ENCODE measurements at places on chromosomes 13 and 19. TPM values are rescaled to one million over a fixed set of nuclear protein-coding genes. Genes with fewer than 3 reads are reported as not detected.

GRCh38 chr13:81406639-81407292 is 1065.8 kb upstream of the SPRY2 start:
- DNase-seq = no peak

DNA sequence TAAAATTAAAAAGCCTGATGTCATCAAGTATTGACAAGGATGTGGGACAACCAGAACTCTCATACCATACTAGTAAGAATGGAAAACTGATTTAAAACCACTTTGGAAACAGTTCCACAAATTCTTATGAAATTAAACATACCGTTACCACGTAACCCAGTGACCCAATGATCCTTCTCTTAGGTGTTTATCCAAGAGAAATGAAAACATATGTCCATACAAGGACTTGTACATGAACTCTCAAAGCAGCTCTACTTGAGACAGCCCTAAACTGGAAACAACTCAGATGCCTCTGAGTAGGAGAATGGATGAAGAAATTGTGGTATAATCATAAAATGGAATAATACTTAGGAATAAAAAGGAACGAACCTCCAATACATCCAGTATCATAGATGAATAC is 27.6 kb downstream of the SLC6A16 start:
- DNase-seq = no peak

GRCh38 chr13:90281709-90282108 is 1065.8 kb upstream of the MIR17HG start:
- no peak for DNase-seq

DNA sequence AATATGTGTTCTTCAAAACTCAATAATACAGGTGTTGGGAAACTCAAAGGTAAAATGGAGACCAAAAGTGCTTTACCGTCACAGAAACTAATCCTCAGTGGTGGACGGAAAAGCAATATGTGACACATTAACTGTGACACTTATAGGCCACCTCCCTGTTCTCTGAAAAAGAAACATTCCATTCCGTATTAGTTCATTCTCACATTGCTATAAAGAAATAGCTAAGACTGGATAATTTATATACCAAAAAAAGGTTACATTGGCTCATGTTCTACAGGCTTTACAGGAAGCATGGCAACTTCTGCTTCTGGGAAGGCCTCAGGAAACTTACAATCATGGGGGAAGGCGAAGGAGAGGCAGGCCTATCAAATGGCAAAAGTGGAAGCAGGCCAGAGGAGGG is 435.3 kb upstream of the HTR2A start:
- DNase-seq = no peak

GRCh38 chr13:37488726-37489125 is 109.8 kb downstream of the POSTN start:
- DNase-seq = no peak

- no peak for DNase-seq
These were observed 642 bp downstream of the ZNF571 start for GRCh38 chr19:37593996-37594303.

- no peak for DNase-seq
These were observed 7.4 kb upstream of the TBXA2R start for GRCh38 chr19:3613818-3614661.

DNA sequence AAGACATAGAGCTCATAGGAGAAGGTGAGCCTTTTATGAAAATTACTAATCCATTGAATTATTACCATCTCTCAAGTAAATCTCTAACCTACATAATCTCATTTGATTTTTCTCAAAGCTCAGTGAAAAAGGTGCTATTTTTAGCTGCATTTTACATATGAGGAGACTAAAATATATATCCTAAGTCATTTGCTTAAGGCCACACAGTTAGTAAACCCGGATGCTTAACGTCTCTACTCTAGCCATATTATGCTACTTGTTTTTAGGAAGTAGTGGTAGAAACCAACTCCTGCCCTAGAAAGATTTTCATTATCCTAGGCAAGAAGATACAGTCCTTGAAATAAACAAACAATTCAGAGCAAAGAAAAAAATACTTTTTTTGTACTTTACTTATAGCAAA is 108.9 kb downstream of the RBM26 start:
- no peak for DNase-seq

DNA sequence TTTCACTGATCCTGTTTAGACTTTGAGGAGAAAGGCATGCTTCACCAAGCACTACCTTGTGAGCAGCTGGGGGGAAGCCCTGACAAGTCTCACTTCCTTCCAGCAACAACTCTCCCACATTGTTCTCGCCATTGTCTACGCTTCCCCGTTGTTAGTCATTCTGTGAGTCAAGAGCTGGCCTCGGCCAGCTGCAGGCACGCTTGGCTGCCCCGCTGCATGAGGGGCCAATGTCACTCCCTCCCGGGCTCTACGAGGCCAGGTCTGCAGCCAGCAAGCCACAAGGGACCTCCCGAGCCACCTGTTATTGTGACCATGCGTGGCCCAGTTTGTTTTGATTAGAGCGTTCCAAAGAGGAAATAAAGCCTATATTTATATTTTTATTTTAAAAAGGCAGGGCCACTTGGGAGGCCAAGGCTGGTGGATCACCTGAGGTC is 220.9 kb downstream of the FOXO1 start:
- DNase-seq = no peak

The NCCRP1 gene
- 0.71 TPM for polyA plus RNA-seq

The KCTD15 gene
- polyA plus RNA-seq = 56.5 TPM

The CYP4F2 gene
- 0.07 TPM for polyA plus RNA-seq
